ENCODE measurements at places on chromosomes 12 and 14.
A peak's percentile ranks its signal among the peaks of the same experiment; 100 is the strongest.

DNA sequence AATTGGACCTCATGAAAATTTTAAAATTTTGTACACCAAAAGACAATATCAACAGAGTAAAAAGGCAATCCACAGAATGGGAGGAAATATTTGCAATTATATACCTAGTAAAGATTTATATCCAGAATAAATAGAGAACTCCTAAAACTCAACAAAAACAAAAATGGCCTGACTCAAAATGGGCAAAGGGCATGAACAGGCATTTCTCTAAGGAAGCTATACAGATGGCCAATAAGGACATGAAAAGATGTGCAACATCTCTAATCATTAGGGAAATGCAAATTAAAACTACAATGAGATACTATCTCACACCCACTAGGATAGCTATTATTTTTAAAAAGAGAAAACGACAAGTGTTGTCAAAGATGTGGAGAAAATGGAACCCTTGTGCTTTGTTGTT, 10.9 kb upstream of the APOF start:
- DNase-seq: no peak

DNA sequence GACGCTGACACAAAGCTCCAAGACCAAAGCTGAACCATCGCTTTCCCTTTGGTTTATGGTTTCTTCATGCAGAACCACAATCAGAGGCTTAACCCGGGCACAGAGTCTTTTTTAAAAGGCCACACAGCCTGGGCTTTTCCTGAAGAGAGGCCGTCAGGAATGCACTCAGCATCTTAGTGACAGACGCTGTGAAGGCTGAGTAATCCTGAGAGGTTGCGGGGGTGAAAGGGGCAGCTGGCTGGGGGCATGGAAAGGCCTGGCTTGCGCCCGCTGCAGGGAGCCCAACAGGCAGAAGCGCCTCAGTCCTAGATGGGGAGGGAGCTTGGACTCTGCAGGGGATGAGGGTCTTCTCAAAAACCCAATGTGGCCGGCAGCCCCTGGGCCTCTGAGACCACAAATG, 13.6 kb downstream of the CTDSP2 start:
- no peak for DNase-seq

DNA sequence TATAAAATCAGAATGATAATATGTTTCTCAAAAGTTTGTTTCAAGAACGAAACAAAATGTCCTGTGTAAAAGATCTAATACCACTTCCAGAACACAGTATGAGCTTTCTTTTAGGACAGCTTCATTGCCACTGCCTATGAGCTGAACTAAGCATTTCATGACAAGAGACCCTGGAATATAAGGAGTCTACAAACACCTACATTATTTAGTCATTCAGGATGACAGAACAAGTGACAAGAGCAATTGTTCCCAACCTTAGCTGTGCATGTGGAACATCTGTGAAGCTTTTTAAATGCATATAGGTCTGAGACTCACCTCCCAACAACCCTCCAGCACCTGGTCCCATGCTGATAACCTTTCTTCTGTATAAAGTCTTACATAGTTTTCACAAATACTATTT, 103.1 kb upstream of the GARIN6 start:
- DNase-seq: no peak

- peak; percentile 14 for DNase-seq
Measured at GRCh38 chr14:65877624-65878023, 465.1 kb downstream of the FUT8 start.

DNA sequence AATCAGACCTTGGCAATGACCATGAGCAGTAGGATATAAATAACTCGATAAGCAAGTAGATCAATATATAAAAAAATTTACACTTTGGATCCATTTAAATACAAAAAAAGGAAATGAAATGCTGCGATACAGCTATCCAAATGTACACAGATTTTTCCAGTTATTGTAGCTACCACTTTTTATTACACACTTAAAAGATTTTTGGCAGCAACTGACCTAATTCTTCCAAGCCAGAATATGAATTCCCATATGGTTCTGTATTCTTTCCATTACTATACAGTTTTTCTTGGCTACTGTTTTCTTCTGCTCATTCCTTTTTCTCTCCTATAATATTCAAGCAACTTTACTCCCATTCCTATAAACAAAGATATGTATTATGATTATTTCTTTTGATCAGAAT, 52.2 kb downstream of the TMTC1 start:
- no peak for DNase-seq

- no peak for DNase-seq
Measured at GRCh38 chr14:85619851-85620250, 89.9 kb downstream of the FLRT2 start.

GRCh38 chr12:4284306-4284705, 10.7 kb downstream of the CCND2 start:
- DNase-seq: no peak

DNA sequence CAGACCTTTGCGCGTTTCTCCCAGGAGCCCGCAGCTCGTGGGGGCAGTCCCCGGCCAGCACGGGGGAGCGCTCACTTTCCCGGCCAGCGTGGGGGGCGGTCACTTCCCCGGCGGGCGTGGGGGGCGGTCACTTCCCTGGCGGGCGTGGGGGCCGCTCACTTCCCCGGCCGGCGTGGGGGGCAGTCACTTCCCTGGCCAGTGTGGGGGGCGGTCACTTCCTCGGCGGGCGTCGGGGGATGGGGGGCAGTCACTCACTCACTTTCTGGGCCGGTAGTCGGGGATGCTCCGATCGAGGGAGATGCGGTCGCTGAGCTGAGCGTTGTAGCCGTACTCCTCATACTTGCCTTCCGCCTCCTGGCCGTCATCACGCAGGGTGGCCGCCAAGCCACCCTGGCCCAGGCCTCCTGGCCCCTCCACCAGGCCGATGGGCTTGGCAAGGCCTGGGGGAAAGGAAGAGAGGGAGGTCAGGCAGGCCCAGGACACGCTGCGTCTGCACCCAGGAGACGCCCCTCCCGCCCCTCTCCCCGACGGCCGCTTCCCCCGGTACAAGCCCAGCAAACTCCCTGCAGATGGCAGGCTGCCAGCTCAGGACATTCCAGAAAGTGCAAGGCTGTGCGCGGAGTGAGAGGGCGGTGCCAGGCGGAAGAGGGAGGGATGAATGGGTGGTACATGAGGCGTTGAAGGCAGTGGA, 43.3 kb downstream of the GALNT9 start:
- DNase-seq: no peak

DNA sequence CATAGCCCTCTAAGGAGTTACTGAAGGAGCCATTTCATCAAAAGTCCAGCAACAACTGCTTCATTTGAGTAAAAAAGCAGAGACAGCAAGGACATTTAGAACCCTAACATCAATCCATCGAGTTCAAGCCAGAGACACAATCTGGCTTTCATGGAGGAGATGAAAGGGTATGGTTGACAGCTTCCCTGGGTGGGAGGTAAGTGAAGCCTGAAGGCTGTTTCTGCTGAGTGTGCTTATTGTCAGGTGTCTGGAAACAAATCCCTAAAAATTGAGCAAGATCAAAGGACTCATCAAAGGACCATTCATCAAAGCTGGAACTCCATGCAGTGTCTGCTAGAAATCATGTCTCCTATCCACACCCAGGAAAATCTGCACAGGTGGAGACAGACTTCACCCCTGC, 104.4 kb upstream of the CCDC196 start:
- no peak for DNase-seq

DNA sequence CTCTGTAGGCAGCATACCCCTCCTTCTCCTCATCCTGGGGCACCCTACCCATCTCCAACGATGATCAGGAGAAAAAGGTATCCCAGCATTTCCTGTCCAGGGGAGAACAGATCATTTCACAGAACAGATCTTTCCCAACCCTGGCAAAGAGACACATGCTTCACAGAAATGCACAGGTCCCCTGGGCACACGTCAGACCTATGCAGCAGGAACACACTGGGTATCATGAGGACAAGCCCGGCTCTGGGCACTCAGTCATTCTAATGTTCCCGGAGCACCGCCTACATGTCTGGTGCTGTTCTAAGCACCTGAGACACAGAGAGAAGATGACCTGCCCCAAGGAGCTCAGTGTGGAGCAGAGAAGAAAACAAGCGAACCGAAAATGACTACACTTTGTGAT, 56.2 kb downstream of the ACTN1 start:
- DNase-seq: no peak

GRCh38 chr12:27244689-27245488, 803 bp downstream of the STK38L start:
- no peak for DNase-seq

- no peak for DNase-seq
Measured at GRCh38 chr14:104461676-104462449, 117.7 kb upstream of the C14orf180 start.

GRCh38 chr14:74429221-74429691, 3.2 kb upstream of the SYNDIG1L start:
- no peak for DNase-seq

DNA sequence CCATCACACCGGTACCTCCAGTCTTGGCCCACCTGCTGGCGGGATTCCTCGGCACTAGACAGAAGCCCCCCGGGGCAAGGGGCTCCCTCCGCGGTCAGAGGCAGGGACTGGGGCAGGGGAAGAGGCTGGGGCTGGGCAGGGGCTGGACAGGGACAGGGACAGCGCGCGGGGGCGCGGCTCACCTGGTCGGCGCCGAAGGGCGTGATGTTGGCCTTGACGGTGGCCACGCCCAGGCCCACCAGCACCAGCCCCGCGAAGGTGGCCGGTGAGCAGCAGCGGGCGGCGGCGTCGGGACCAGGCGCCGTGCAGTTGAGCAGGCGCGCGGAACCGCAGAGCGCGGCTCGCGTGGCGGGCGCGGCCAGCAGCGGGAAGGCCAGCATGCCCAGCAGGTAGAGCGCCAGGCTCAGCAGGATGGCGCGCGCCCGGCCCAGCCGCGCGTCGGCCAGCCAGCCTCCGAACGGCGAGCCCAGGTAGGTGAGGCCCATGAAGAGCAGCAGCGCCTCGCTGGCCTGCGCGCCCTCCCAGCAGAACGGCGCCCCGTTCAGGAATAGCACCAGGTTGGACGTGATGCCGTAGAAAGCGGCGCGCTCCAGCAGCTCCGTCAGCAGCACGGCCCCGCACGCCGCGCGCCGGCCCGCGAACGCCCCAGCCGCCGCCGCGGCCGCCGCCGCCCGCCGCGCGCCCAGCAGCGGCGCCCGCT, 392 bp downstream of the SLC15A4 start:
- no peak for DNase-seq

DNA sequence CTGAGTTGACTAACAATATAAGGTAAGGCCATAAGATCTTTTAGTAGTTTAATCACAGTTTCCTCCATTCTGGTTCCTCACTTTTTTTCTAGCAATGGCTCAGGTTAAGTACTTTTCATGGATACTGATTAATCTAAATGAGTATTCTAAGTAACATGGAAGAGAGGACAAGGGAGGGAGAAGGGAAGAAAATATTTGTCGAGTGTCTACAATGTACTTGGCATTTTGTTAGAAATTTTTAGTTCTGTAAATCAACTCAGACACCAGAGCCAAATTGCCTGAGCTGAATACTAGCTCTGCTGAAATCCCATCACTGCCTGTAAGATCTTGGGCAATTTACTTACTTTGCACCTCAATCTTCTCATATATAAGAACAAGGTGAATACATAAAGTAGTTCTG, 20.2 kb downstream of the RERG start:
- DNase-seq: no peak

GRCh38 chr14:72528863-72529175, 365.1 kb downstream of the DPF3 start:
- no peak for DNase-seq

GRCh38 chr14:30443368-30444007, 115.5 kb upstream of the G2E3 start:
- DNase-seq: no peak

DNA sequence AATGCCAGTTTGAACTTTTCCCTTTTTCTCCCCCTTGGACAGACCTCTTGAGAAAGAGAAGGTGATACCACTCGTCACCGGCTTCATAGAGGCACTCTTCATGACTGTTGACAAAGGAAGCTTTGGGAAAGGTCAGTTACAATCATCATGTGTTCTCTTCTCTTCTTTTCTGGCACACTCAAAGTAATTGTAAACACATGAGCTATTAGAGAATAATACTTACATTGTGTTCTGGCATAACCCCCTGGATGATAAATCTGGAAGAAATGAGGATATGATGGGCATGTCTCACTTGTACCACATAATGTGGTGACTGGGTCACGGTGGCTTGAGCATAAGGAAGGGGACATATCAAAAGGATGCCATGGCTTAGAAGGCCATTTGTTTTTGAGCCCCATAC, 20.0 kb downstream of the UTP20 start:
- no peak for DNase-seq

GRCh38 chr12:102069707-102070106, 7.9 kb upstream of the WASHC3 start:
- no peak for DNase-seq

DNA sequence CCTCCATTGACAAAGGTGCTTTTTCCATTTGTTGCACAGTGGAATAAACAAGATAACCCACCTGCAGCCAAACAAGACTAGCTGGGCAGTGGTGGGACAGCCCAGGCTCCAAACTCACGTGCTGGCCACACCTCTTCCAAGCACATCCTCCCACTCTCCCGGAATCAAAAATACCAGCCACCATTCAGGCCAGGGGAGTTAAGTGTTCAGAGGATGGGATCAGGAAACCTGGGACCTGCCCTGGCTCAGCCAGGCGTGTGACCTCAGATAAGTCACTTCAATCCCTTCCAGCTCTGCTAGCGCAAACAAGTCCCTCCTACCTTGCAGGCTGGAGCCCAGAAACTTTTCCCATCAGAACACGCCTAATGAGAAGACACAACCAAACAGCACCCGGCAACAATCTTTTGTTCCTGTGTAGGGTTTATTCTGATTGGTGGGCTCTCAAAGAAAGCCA, 43.3 kb downstream of the ACTN1 start:
- DNase-seq: no peak

DNA sequence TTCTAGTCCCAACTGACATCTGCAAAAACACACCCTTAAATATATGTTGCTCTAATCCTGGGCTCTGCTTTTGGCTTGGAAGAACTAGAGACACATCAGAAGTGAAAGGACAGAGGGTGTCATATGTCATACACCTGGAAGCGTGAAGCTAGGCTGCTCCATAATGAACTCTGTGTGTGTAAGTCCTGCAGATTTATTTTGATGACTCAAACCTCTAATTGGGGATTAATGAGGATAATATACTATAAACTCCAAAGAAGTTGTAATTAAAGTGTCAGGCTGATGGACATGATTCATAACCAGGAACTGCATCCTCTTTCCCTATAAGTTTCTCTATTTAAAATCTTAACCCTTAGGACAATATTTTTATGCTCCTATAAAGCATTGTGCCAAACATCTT, 4.4 kb upstream of the KCNK10 start:
- no peak for DNase-seq

DNA sequence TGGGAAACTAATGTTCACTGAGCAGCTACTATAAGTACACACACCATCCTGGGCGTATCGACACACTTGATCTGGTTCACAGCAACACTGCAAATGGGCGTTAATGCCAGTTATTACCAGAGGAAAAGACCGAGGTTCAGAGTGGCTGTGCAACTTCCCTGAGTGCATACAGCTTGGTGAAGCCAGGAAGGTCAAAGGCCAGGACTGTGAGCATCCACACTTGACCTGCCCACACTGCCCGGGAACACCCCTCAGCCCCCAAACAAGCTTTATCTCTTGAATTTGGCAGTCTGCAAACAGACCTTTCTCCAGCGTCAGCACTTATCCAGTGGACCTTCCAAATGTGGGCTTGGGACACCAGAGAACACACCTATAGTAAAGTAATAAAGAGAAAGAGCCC, 312.6 kb downstream of the BCL11B start:
- no peak for DNase-seq

GRCh38 chr14:65153101-65153500, 50.8 kb upstream of the MAX start:
- DNase-seq: no peak

- no peak for DNase-seq
Measured at GRCh38 chr12:98144953-98145352, 370.4 kb upstream of the TMPO start.
